ENCODE measurements at places on chromosomes 5 and 9.

DNA sequence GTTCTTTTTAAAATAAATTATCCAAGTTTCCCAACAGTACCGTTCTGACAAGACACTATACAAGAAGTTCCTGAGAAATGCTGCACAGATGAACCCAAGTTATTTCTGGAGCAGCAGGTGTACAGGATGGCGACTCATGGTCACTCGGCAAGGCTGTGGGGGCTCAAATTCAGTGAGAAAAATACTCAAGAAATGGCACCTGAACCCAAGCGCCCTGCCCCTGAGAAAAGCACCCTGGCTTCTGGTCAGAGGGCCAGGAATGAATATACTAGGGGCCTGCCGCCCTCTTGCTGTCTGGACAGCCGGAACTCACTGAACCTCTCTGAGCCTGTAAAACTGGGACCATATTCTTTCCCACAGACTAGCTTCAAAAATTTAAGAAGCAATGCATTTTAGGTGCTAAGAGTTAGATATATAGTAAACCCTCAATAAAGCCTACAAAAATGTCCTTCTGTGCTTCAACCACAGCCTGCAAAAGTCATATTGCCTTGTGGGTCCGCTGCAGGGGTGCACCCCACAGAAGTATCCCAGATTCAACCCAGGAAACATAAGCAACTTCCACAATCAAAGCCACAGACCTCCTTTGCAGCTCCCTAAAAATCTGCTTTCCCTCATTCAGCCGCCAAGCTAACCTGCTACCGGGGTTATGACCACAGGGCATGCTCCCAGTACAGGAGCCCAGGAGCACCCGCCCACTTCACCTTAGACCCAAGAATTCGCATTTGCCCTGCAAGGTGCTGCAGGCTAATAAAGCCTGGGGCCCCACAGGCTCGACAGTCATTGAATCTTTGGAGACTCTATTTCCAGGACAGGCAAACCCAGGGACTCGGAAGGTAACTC lies 1.4 kb downstream of the RAPGEF1 start:
- DNase-seq, result no peak

DNA sequence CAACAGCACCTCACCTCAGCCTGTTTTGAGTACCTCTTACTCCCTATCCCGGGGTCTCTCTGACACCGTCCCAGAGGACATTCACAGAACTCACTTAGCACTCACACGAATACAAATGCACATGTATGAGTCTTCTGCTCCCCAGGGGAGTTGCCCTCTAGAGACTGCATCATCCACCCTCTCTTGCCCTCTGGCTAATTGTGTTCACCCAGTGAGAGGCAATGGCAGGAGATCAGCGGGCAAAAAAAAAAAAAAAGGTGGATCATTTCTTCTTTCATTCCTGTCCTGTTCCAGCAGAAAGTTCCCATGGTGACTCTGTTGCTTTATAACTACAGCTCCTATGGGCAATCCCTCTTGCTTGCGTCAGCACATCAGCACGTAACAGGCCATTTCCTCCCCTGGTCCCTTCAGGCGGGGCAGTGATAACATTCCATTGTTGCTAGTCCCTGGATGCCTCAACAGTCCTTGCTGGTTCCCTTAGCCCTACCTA lies 23.5 kb upstream of the SNX2 start:
- DNase-seq, result no peak

- no peak for DNase-seq
Measured at GRCh38 chr9:89372979-89373378, 54.7 kb downstream of the SECISBP2 start.

DNA sequence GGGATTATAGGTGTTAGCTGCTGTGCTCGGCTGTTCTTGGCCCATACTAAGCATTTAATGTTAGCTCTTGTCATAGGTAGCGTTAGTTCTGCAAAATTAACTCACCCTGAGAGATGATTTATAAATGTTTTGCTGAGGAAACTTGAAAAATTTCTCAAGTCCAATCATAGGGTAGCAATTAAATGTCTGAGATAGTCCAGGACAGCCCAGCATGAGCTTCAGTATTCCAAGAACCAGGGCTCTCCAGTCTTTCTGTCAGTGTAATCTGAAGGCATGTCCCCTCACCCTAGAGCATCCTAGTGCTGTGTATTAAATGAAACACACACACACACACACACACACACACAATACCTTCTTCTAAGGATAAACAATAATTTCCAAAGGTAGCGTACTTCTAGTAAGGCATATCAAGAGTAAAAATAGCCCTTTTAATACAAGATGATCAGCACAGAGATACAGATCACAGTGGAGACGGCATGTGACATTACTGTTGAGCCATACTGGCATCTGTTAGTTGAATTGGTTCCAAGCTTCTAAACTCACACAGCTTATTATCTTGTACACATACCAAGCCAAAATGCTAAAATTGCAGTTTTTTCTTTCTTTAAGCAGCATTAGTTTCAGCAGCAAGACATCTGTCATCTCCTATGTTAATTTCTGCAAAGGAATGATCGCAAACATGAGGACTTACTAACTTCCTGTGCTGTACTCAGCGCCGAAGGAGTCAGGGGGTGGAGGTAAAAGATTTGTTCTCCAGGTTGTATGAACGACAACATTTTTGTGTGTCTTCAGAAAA lies 46.3 kb upstream of the JMY start:
- no peak for DNase-seq

GRCh38 chr9:89493671-89494070 lies 4.2 kb downstream of the SEMA4D start:
- no peak for DNase-seq

DNA sequence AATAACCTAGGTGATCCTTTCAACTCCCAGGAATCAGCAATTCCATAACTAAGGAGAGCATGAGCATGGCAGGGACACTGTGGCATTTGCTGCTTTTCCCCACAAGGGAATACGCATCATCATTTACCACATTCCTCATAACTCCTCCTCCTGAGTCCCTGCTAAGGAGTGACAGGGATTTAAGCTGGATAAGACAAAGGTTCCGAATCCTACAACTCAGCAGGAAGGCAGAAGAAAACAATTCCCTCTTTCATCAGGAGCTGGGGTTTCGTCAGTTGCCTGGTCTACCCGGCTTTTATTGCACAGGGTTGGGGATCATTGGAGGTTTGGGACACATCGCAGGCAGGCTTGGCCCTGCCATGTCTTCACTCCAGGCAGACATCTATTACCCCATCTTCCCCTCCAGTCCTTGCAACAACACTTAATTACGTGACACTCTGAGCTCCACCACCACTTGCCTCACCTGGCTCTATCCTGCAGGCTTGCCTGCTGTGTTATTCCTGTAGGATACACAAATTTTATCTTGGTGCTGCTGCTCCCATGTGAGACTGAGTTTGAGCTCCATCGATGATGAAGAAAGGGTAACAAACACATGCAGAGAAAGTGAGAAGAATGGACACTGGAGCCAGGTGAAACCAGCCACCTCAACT lies 563.0 kb upstream of the KLF4 start:
- DNase-seq, result no peak

GRCh38 chr5:120901199-120901598 lies 437.1 kb downstream of the PRR16 start:
- no peak for DNase-seq

DNA sequence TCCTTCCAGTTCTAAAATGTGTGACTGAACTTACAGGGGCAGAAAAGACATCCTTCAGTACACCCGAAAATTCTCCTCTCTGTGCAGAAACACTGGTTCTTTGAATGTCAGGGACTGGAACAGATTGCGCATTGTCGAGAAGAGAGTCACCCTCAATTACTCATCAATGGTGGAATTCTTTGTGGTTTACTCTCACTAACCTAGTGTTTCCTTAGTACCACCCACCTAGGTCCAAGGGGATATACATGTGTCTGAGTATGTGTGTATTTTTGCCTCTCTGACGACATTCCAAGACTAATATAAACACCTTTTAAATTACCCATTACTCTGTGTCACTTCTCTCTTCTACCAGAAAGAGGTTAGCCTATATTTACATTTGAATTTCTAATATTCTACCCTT lies 660.8 kb downstream of the TLE1 start:
- DNase-seq, result no peak

DNA sequence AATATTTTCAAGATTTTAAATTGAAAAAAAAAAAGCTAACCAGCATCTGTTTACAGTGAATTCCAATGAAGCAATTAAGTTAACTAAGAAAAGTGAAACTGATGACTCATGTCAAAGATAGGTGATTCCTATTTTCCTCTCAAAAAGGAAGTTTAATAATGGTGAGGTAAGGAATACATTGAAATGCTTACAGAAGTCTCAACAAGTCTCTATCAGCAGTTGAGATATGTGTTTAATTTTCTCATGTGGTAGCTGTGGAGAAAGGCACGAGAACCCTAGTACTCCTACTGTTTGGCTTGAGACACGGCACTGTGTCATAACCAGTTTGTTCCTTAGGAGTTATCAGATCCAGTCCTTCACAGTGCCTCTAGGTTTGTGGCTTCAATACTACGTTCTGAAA lies 114.5 kb downstream of the SLC25A46 start:
- DNase-seq, result no peak

DNA sequence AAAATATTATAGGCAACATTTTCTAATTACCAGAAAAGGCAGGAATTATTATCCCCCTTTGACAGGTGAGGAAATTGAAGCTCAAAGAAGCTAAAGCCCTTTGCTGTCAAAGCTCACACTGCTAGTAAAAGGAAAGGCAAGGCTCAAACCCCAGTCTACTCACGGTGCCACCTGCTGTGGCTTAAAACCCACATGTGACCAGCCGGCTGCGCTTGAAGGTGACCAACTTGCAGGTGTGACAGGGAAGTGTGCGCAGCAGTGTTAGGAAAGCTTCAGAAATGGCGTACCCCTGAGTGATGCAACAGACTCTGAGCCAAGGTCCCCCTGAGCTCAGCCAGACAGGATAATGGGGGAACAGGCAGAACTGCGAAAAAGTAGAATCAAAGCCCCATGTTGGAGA lies 45.2 kb downstream of the PAX5 start:
- no peak for DNase-seq

GRCh38 chr9:86355814-86356213 lies 1.6 kb upstream of the TUT7 start:
- no peak for DNase-seq

DNA sequence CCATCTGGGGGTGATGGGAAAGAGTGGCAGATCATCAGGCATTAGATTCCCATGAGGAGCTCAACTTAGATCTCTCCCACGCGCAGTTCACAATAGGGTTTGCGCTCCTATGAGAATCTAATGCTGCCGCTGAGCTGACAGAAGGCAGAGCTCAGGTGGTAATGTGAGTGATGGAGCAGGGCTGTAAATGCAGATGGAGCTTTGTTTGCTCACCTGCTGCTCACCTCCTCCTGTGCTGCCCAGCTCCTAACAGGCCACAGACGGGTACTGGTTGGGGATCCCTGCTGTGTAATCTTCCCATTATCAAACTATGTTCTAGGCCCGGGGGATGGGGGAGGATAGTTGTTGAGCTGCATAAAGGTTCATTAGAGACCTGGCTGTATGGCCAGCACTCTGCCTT lies 58.4 kb downstream of the UGCG start:
- DNase-seq, result no peak

DNA sequence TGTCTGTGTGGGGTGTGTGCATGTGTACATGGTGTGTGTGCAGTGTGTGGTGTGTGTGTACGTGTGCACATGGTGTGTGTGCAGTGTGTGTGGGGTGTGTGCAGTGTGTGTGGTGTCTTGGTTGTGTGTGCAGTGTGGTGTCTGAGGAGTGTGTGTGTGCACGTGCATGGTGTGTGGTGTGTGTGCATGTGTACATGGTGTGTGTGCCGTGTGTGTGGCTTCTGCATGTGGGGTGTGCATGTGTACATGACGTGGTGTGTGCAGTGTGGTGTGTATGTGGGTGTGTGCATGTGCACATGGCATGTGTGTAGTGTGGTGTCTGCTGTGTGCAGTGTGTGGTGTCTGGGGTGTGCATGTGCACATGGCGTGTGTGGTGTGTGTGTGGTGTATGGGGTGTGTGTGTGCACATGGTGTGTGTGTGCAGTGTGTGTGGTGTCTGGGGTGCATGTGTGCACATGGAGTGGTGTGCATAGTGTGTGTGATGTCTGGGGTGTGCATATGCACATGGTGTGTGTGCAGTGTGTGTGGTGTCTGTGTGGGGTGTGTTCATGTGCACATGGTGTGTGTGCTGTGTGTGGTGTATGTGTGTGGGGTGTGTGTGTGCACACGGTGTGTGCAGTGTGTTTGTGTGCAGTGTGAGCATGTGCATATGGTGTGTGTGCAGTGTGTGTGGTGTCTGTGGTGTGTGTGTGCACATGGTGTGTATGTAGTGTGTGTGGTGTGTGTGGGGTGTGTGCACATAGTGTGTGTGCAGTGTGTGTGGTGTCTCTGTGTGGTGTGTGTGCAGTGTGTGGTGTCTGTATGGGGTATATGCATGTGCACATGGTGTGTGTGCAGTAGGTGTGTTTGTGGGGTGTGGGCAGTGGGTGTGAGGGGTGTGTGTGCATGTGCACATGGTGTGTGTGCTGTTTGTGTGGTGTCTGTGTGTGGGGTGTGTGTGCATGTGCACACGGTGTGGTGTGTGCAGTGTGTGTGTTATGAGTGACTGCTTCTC lies 40.6 kb upstream of the ZNG1F start:
- no peak for DNase-seq

DNA sequence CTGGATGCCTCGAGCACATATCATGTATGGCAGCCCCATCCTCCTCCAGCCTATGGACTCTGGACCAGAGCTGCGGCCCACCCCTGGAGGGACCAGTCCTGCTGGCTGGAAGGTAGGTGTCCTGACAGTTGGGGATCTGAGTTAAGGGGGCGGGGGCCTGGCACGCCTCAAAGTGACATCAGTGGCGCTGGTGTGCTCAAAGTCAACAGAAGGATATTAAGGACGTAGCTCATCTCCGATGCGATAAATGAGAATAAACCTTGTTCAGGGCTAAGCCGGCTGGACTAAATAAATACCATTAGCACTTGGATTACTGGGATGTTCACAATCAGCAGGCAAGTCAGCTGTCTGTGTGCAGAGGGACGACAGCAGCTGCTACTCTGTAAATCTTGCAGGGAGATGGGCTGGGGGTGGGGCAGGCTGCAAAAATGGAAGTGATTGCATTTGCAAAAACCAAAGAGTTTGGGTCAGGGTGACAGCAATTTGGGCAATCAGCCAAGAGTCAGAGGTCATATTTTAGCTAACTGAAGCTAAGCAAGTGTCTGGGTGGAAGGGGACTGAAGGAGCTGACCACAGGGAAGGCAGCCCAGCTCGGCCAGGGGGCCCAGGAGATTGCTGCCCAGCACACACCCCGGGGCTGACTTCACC lies 80.0 kb upstream of the LRRTM2 start:
- no peak for DNase-seq

DNA sequence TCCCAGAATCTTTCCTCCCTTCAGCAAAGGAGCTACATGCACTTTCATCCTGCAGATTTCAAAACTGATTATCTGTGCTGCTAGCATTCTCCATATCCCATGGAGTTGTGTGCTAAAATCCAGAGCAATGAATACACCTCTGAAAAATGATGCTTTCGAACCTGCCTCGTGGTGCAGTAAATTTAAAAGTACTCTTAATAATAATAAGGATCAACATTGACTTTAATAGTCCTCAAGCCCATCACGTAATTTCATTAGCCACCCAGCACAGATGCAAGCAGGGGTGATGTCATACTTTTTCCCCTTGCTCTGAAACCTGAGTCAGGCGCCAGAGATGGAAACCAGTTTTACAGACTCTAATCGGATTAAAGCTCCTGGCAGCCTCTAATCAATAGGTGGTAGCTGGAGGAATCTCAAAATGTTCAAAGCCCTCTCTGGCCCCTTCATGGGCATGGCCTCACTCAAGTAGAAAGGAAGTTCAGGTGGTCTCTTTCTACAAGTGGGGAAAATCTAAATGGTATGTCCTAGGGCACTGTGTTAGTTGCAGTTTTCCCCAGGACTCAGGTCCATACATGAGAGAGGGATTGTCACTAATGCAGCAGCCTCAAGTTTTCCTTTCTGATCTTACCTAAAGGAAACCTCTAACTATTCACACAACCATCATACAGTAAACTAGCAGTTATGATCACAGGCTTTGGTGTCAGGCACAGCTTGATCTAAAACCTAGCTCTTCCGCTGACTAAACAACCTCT lies 221.6 kb upstream of the SLC30A5 start:
- no peak for DNase-seq
